Epithelial cell of proximal tubule (primary cell): ENCODE measurements at places on chromosomes 5 and 9. TPM values are rescaled to one million over a fixed set of nuclear protein-coding genes. Genes with fewer than 3 reads are reported as not detected.

DNA sequence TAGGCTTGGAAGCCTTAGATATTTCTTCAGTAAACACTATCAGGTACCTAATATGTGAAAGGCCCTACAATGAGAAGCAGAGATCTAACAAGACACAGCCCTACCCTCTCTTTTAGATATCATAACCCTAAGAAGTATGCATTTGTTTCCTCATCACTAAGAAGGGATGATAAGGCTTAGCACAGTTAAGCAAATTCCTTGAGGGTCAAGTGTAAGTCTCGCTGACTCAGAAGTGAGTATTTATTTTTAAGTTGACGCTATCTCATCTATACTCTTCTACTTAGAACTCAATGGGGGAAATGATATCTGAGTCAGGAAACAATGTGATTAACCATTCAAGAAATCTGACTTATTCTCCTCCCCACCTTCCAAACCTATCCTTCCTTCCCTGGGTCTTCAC, 149.7 kb downstream of the ESM1 start:
- no peak for DNase-seq

GRCh38 chr5:117463881-117464570, 889.4 kb upstream of the SEMA6A start:
- DNase-seq: no peak

- DNase-seq: peak; percentile 80
These were observed 64.3 kb upstream of the MYO10 start for GRCh38 chr5:17000291-17000939.

DNA sequence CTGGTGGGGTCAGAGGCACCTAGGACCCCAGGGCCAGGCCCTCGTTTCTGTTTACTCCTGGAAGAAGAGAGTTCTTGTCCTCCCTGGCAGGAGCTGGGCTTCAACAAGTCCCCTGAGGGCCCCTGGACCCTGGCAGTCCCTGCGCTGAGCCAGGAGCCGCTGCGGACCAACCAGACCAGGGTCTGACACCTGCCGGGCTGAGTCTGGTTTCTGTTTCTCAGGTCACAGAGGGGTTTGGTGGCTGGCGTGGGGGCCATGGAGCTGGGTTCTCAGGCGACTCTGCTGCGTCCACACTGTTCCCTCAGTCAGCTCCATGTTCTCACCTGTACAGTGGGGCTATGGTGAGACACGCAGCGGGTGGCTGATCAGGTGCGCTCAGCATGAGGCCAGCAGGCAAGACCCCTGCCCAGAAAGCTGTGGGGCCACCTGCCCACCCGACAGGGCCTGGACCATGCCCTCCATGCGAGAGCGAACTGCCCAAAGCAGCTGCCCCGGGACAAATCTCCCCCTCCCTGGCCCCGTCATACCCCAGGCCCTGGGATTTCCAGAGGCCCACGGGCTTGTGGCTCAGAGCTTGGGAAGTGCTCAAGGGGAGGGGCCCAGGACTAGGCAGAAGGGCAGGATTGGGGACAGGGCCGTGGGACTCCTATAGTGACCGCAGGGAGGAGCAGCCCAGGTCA, 17.9 kb upstream of the NOTCH1 start:
- no peak for DNase-seq

The TMEM252 gene
- not detected in 2 replicates for total RNA-seq

- no peak for DNase-seq
These were observed 585.3 kb downstream of the EBF1 start for GRCh38 chr5:158514319-158514985.

The ASTN2 gene
- total RNA-seq: 4.1 and 4.4 TPM in 2 replicates

DNA sequence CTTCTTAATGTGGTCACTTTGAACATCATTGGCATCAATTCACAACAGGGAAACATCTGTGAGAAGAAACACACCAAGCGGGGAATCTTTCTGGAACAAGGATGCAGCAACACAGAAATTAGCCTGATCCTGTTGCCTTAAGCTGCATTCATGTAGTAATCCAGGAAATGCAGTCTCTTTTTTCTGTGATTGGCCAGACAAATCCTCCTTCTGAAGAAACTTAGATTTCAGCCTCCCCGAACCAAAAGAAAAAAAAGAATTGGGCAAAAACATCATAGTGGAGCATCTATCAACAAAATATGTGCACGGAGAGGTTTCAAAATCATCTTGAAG, 7.2 kb upstream of the XPA start:
- no peak for DNase-seq

The KCNIP1 gene
- 2.0 and 3.3 TPM in 2 replicates for total RNA-seq

The SARDH gene
- total RNA-seq: 0.07 and 0.92 TPM in 2 replicates

DNA sequence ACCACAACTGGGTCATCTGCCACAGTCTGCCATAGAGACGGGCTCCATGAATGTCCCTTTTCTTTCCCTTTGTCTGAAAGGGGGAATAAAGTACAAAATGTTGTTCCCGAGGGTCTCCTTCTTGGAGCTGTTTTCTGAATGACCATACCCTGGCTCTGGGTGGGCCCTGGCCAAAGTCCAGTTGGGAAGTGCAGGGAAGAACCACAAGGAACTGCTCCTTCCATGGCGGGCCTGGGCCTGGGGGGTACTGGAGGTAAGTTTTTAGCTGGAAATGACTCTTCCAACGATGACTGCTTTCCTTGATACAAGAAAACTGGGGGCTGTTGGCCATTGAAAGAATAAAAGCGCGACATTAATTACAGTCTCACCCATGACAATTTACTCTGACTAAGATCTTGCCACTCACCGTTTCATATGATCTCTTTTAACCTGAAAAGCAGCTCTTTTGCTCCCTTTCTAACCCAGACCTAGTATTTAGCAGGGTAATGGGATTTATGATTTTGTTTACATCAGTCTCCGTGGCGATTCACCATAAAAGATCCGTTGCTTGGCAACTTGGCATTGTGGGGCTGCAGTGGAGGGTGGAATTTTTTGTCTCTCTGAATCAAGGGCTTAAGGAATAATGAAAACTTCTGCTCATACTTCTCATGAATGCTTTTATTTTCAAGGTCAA, 89.2 kb upstream of the PTCH1 start:
- no peak for DNase-seq

The C1QTNF2 gene
- 0.17 and 0.22 TPM in 2 replicates for total RNA-seq

GRCh38 chr5:66246608-66247007, 102.5 kb downstream of the SREK1 start:
- DNase-seq: peak; percentile 3

GRCh38 chr9:87237336-87237735, 260.3 kb upstream of the DAPK1 start:
- no peak for DNase-seq

GRCh38 chr5:73120222-73121118, at the start of gene TMEM171:
TMEM171 (plus strand) TSS chr5:73120575; CDS start chr5:73123374, 2,799 bp downstream.
- DNase-seq: no peak

The SLC23A1 gene
- 0.07 TPM in 1 of 2 replicates, not detected in the other for total RNA-seq

The ARSI gene
- total RNA-seq: 2.3 and 5.7 TPM in 2 replicates

DNA sequence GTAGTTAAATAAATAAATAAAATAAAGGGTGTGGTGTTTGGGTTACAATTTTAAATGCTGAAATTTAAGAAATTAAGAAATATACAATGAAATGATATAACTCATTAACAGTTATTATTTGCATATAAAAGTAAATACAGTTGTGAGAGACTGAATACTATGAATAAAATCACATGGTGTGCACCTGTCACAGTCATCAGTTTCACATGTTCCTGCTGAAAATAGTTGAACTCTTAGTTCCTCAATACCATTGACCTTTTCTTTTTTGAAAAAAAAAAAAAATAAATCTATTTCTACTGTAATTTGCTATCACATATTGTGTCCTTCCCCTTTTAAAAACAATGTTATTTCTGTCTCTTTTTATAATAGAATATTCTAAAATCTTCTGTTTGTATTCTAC, 130.9 kb upstream of the CHD1 start:
- DNase-seq: no peak

DNA sequence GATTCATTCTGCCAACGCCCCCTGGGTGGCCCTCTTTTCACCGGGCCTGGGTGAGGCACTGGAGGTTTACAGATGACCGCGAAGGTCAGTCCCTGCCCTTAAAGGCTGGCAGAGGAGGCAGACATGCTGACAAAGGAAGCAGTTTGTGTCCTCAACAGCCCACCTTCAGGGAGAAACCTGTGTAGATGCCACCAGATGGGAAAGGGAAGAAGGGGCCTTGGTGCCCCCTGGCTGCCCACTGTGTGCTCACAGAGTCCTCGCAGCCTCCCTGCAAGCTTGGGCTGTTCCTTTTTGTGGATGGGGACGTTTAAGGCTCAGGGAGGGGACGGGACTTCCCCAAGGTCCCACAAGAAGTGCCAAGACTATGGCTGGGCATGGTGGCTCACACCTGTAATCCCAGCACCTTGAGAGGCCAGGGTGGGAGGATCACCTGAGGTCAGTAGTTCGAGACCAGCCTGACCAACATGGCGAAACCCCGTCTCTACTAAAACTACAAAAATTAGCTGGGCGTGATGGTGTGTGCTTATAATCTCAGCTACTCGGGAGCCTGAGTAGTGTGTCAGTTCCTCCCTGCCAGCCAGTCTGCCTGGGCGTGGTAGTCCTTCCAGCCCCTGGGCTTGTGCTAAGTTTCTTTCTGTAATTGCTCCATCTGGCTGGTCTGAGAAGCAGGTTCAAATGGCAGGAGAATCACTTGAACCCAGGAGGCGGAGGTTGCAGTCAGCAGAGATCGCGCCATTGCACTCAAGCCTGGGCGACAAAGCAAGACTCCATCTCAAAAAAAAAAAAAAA, 36.2 kb downstream of the NEK6 start:
- DNase-seq: no peak

GRCh38 chr5:170508660-170509347, 5.0 kb downstream of the KCNIP1 start:
- no peak for DNase-seq

DNA sequence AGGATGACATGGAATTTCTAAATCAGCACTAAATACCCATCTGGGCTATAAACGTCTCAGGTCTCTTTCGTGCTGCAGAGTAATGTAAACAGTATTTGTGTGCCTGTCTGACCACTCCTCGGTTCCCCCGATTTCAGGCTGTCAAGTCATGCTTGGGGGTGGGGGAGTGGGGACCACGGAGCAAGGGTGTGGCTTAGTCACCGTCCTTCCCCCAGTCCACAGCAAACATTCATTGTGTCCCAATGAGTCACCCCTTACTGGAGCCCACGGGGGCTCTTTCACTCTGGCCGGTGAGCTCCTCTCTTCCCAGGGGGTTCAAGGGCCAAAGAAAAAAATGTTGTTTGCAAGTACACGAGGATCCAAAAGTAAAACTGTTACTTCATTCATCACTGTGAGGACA, 72.4 kb upstream of the ICE1 start:
- DNase-seq: no peak

- DNase-seq: no peak
These were observed 119.6 kb upstream of the IL12B start for GRCh38 chr5:159449925-159450324.

- DNase-seq: no peak
These were observed 2.2 kb downstream of the PLCXD3 start for GRCh38 chr5:41508186-41508585.

- DNase-seq: no peak
These were observed 868.7 kb upstream of the CDH9 start for GRCh38 chr5:27906931-27907601.

DNA sequence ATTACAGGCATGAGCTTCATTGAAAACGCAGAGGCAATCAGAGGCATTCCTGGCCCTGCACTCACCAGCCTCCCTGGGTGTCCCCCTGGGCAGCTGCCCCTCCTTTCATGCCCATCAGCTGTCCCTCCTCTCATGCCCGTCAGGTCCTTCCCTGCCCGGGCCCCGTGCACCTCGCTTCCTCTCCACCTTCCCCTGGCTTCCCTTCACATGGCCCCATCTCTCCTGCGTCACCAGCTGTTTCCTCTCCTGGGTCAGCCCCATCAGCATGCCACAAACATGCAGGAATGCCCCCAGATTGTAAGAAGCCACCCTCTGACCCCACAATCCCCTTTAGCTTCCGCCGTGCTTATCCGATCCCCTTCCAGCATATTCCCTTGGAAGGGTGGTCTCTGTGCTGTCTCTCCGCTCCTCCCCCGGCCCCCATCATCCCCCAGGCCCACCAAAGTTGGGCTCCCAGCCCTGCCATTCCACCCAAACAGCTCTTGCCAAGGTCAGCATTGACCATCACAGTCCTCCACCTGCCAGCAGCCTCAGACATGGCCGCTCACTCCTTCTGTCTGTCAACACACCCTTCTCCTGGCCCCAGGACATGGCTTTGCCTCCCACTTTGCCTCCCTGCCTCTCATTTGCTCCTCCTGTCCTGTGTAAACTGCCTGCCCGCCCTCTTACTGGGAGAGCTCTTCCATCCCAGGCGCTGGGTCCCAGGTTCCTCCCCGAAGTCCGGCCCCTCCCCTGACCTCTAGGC, 98.6 kb upstream of the IER5L start:
- no peak for DNase-seq

DNA sequence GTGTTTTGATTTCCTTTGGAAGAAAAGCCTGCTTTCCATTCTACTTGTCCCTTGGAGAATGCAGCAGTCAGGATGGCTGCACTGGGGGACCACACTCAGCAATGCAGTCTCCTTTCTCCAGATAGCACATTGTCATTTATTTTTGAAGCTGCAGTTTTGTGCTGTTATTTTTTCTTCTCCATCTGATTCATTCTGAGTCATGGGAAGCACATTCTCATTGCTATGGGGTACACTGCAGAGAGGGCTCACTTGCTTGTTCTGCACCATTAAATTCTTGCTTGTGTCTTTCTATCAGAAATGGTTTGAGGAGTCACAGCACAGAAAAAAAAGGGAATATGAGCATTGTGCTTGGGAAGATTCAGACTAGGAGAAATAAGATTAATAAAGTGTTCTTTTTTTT, 39.7 kb upstream of the POC5 start:
- peak; percentile 46 for DNase-seq

DNA sequence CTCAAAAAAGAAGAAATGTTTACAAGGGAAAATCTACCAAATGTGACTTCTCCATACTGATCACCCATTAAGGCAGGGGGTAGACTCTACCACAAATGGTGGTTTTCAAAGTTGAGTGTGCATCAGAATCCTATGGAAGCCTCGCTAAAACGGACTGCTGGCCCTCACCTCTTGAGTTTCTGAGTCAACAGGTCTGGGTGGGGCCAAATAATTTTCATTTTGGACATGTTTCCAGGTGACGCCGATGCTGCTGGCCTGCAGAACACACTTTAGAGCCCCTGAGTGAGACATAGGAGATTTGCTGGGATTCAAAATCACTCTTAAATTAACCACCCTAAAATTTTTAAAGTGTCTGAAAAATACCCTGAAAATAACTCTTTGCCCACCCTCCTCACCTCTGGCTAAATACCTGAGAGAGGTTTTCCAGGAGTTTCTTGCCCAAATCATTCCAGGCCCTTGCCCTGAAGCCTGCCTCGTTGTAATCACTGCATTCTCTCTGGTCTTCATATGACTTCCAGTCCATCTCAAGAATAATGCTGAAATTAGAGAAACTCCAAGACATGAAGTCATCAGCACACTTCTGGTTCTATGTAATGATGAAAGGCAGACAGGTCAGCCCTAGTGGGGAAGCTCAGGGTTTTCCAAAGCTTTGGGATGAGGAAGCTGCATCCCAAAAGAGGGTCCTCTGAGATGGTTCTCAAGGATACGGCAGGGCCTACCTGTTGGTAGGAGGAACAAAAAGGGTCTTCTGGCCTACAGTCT, 18.2 kb downstream of the C9orf152 start:
- no peak for DNase-seq

The FBXL7 gene
- total RNA-seq: 4.7 and 5.6 TPM in 2 replicates

The PIGO gene
- 18.6 and 27.8 TPM in 2 replicates for total RNA-seq

DNA sequence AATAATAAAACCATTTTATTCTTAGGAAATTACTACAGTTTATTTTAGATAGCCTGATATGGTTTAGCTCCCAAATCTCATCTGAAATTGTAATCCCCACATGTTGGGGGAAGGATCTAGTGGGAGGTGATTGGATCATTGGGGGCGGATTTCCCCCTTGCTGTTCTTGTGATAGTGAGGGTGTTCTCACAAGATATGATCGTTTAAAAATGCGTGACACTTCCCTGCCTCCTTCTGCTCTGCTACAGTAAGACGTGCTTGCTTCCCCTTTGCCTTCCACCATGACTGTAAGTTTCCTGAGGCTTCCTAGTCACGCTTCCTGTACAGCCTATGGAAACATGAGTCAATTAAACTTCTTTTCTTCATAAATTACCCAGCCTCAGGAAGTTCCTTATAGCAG, 122.4 kb upstream of the FGF10 start:
- no peak for DNase-seq
